ENCODE measurements at places on chromosomes 7 and 10.
A peak's percentile ranks its signal among the peaks of the same experiment; 100 is the strongest.

GRCh38 chr7:129210256-129210988 lies 14.4 kb upstream of the AHCYL2 start:
- DNase-seq = peak; percentile 86

DNA sequence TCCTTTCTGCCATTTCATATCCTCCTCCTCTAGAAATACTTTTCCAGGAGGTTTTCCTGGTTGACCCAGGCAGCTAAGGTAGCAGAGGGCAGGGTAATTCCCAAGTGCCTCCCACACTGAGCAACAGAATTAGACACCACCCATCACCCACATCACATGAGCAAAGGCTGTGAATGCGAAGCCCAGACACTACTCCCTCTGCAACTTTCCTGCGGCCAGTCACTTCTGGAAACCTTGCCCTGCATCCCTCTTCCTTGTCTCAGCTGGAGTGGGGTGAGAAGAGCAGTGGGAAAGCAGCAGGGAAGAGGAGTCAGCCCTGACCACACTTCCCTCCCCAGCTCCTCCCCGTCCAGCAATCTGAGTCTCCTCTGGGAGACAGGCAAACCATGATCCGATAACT lies 15.2 kb downstream of the TMEM176B start:
- DNase-seq = no peak

DNA sequence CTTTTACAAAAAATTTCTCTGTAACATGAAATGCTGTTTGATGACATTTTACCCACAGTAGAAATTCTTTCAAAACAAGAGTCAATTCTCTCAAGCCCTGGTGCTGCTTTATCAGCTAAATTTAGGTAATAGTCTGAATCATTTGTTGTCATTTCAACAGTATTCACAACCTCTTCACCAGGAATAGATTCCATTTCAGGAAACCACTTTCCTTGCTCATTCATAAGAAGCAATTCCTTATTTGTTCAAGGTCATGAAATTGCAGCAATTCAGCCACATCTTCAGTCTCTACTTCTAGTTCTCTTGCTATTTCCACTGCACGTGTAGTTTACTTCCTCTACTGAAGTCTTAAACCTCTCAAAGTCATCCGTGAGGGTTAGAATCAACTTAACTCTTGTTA lies 14.1 kb downstream of the STAG3 start:
- DNase-seq = no peak

- DNase-seq = no peak
Measured at GRCh38 chr10:110758898-110759297, 112.8 kb upstream of the PDCD4 start.

DNA sequence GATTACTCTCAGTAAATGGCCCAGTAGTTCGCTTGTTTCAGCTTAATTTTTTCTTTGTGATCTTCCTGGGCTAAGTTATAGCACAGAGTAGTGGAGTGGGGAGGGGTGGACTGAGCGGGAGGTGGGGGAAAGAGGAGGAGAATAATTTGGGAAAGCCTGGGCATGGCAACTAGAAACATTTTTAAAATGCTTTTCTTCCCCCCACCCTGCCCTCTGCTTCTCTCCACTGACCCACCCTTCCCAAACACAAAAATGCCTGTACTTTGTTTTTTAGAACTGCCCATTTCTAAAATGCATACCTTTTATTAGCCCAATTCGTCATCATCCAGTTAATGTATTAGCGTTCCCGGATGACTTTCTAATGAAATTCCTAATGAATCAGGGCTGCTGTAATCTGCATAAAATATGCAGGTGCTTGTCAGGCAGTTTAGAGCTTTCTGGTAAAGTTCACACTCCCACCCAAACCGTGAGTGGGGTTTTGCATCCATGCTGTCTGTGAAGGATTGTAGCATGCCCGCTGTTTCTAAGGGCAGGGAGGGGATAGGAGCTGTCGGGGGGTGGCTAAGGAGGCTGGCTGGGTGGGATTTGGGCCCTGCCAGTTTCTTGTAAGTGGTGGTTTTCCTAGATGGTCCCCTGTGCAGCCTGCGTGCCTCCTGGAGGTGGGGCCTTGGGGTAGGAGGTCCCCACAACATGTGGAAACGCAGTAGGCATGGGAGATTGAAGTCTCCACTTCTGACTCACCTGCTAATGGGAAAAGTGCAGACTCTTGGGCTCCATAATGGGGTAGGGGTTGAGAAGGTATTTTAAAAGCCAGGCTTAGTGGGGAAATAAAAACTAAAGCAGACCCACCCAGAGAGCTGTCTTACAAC lies 190.3 kb downstream of the TCF7L2 start:
- no peak for DNase-seq

DNA sequence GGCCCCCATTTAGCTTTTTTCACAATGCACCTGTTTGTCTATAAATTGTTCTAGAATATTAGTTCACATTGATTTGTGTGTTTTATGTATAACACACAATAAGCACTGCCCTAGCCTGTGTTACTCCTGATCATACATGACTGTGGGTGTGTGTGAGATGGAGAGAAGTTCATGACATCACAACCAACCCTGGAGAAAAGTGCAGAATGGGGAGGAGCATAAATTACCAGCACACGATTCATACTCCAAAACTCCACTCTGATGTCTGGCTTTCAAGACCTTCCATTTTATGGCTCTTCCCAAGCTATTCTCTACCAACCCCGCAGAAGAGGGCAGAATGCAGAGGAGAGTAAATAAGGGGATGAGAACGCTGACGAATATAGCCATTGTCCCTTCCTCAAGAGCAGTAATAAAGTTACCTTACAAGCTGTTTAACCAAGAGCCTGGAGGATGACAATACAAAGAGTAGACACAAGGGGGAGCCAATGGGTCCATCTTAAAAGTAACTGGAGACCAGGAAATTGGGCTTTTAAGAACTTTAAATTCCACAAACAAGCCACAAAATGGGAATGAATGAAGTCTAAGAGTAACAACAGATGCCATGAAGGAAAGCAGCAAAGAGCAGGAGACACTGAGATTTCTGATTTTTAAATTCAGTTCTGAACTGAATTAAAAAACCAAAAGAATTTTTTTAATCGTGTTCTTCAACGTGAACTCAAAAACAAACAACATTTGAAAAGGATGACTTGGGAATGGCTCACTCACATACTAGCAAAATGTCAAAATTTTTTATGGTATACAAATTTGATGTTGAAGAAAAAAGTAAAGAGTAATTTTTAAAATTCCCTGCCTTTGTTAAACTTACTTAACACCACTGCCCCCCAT lies 159.6 kb downstream of the PARD3 start:
- DNase-seq = peak; percentile 72

GRCh38 chr7:71112436-71112835 lies 19.5 kb upstream of the GALNT17 start:
- no peak for DNase-seq

DNA sequence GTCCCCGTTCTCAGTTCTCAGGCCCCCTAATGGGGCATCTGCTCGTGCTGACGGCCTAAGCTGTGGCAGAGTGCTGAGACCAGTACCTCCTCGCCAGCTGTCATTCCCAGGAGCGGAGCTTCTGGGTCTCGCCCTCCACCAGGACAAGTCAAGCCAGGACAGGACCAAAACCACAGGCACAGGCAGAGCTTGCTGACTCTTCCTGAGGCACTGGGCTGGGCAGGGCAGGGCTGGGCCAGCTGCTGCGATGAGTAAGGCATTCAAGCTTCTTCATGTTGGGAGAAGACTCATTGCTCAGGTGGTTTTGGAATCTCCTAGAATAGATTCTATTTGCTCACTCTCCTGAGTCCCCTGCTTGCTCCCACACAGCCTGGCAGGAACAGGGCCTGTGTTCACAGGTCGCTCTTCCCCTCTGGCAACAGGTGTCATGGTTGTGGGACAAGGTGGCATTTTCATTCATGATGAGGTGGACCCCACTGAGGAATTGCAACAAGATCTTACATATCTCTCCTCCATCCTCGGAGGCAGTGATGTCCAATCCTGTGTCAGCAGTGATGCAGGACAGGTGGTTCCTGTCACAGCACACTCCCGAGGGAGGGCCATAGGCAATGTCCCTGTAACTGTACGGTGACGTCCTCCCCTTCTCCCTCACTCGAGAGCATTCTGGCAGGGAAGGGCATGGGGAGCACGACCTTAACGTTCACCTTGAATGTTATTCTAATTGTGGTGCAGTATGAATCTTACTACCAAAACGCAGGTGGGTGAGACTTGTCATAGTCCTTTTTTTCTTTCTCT lies 17.0 kb upstream of the SH3PXD2A start:
- DNase-seq = no peak

- no peak for DNase-seq
Measured at GRCh38 chr7:124257638-124258308, 224.9 kb upstream of the TMEM229A start.

DNA sequence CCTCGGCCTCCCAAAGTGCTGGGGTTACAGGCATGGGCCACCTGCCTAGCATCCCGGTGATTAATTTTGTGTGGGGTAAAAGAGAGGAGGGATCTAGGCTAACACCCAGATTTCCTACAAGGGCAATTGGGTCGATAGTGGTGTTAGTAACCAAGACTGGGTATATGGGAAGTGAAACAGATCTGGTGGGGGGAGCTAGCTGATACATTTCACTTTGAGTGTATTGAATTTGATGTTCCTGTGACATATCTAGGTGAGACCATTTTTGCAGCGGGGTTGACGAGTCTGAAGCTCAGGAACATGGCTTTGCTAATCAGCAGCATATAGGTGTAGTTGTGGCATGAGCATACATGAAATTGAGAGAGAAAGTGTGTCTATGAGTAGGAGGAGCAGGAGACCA lies 12.0 kb downstream of the CLCN1 start:
- DNase-seq = no peak

GRCh38 chr7:25322473-25322872 lies 94.2 kb upstream of the NPVF start:
- no peak for DNase-seq

DNA sequence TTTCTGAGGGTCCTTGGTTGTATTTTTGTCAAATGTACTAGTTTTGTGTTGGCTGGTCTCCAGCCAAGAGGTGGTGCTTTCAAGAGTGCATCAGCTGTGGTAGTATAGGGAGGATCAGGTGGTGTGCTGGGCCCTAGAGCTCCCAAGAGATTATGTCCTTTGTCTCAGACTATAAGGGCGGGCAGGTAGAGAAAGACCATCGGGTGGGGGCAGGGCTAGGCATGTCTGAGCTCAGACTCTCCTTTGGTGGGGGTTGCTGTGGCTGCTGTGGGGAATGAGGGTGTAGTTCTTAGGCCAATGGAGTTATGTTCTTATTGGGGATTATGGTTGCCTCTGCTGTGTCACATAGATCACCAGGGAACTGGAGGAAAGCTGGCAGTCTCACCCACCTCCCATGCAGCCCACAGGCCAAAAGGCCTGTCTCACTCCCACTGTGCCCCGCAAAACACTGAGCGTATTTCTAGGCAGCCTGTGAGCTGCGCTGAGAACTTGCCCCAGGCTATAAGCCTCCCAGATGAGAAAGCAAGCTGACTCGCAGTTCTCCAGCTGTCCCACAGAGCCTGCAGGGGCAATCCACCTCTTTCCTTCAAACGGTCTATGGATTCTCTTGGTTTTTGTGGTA lies 1066.7 kb downstream of the GRM8 start:
- DNase-seq = no peak

DNA sequence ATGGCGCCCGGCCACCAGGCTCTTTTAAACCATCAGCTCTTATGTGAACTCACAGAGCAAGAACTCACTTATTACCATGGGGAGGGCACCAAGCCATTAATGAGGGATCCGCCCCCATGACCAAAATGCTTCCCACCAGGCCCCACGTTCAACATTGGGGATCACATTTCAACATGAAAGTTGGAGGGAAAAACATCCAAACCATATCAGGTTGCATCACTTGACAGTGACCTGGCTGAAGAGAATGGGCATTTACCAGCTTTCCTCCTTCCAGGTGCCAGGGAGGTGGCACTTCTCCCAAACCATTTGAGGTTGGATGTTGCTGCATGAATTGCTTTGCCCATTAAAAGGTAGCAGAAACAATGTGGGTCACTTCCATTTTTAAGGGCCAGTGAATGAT lies 115.6 kb upstream of the TNS3 start:
- no peak for DNase-seq

GRCh38 chr10:14873090-14873760 lies 5.4 kb upstream of the SUV39H2 start:
- DNase-seq = no peak

- DNase-seq = no peak
Measured at GRCh38 chr7:21146642-21147423, 281.1 kb upstream of the SP4 start.

GRCh38 chr10:132792796-132793195 lies 6.8 kb upstream of the NKX6-2 start:
- DNase-seq = no peak

GRCh38 chr7:151119902-151120301 lies 33.6 kb downstream of the AGAP3 start:
- DNase-seq = no peak

- no peak for DNase-seq
Measured at GRCh38 chr10:3036155-3037021, 31.0 kb upstream of the PFKP start.

- DNase-seq = no peak
Measured at GRCh38 chr7:120860156-120860555, 2.2 kb upstream of the TSPAN12 start.

- DNase-seq = no peak
Measured at GRCh38 chr10:88545359-88545758, 37.8 kb downstream of the RNLS start.

DNA sequence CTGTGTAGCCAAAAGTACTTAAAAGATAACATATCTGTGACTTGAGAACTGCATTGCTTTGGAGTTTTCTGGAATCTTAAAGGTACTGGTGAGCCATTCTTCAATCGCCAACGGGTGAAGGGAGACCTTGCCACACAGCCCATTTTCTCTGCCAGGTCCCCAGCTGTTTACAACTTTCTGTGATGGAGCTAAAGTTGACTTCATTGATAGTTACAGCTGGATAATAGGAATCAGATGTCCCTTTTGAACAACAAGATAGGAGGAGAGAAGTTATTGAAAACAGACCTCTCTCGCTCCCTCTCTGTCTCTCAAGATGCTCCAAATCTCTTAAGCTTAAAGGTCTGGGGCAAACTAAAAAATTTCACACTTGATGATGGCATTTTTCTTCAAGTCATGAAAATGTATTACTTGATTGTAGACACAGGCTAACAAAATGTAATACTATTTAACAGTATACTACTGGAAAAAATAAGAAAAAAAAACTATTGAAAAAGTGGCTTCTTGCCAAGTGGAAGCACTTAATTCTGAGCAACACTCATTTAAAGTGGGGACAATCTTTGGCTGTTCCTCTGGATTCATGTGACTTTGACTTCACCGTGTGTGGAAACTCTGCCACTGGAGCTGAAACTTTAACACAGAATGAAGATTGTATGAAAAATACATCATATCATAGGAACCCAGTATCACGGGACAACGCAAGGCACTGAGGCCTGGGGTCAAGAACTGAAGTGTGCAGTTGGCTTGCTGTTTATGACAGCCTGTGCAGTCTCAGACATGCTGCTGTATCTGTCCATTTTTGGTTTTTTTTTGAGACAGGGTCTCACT lies 78.4 kb upstream of the AFAP1L2 start:
- DNase-seq = no peak

- no peak for DNase-seq
Measured at GRCh38 chr7:158633055-158633956, 45.7 kb upstream of the PTPRN2 start.

DNA sequence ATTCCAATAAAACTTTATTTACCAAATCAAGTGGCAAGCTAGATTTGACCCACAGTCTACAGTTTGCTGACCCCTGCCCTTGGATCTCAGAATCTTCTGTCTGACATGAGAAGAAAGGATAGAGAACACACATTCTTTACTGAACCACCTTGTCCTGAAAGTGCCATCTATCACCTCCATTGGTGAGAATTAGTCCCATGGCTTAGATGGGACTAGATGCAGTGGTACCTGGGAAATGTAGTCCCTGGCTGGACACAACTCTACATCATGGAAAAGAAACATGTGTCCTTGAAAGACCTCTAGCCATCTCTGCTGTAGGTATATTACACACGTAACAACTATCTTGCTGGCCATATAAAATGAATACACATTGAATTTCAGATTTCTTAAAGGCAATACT lies 336.2 kb downstream of the LHFPL3 start:
- no peak for DNase-seq
